ENCODE measurements at places on chromosomes 5 and 9.
A peak's percentile ranks its signal among the peaks of the same experiment; 100 is the strongest.

DNA sequence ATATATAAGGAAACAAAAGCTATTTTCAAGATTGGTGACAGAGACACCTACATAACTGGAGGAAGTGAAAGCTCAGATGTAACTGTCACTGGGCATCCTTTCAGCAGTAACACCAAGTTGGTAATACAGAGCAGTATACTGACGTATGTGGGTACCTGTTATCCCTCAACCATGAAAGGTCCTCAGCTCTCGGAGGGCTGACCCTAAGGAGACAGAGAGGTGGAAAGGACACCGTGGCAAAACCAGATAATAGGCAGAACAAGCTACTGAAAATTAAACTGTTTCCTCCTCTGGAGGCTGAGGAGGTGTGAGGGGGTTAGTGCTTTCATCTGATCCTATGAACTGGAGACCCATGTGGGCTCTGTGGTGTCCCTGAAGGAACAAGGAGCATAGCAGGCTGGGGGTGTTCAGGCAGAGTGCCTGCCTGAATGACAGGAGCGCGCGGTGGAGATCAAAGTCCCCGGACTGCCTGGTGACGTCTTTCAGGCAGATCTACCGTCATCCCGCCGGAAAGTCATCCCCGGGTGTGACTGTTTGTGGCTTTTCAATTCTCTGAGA, 130.2 kb upstream of the FSTL4 start:
- no peak for DNase-seq

DNA sequence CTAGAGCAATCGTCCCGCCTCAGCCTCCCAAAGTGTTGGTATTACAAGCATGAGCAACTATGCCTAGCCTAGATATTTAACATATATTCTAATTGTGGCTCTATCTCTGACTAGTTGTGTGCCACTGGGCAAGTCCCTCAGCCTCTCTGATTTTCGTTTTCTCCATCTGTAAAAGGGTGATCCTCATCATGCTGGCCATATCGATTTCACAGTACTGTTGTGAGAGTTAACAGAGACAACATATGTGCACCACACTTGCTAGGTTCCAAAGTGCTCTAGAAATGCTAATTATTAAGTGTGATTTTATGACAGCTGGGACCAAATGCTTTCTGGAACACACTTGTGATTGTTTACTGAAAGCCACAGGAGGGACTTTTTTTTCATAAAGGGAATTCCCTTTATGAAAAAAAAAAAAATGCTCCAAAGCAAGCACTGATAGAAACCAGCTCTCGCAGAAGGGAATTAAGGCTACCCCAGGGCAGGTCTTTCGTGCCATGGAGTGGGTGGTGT, 78.5 kb upstream of the EPB41L4B start:
- DNase-seq: no peak

GRCh38 chr5:156189628-156190027, 137.3 kb upstream of the SGCD start:
- no peak for DNase-seq

- no peak for DNase-seq
Observed at GRCh38 chr9:109805050-109805449, 25.1 kb downstream of the PALM2AKAP2 start.

DNA sequence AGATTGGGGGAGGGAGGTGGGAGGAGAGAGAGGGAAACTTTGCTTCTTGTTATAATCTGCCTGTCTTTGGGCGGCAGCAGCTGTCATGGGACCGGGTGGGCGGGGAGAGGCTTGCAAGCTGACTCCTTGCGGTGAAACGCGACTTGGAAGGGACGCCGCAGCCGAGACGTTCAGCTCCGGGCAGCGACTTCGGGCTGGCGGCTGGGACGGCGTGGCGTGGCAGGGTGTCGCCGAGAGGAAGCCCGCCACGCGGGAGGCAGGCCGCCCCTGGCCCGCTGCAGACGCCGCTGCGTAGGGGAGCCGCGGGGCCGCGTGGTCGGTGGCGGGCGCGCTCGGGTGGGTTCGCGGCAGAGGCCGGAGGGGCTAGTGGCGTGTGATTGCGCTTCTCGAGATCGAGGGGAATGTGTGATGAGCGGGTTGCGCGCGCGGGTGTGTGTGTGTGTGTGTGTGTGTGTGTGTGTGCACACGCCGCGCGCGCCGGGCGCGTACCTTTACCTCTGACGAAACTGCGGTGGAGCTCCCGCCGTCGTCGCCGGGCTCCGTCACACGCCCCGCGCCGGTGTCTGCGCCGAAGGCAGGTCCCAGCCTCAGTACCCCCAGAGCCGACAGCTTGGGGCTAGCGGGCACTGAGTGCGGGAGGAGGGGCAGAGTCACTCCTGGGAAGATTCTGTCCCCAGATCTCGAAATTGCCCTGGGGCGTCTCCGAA, 1.7 kb downstream of the PPARGC1B start:
- DNase-seq: peak; percentile 81
